ENCODE measurements at places on chromosomes 4 and X.

- H3K27ac ChIP-seq = no peak overlapping the region
- H3K36me3 ChIP-seq = no peaks in the 10 kb centered on the region
- no peak for DNase-seq
- H3K4me3 ChIP-seq = no peak overlapping the region
- peaks cover 27% of the 10 kb centered on the region for H3K4me1 ChIP-seq
Observed at GRCh38 chr4:89322671-89323070, 15.1 kb upstream of the GPRIN3 start.

GRCh38 chrX:18994713-18995112 is 10.8 kb upstream of the PHKA2 start:
- H3K27ac ChIP-seq = no peak overlapping the region
- no peak for DNase-seq
- H3K4me1 ChIP-seq = no peaks in the 10 kb centered on the region
- H3K27me3 ChIP-seq = no peaks in the 10 kb centered on the region
- H3K4me3 ChIP-seq = no peak overlapping the region

DNA sequence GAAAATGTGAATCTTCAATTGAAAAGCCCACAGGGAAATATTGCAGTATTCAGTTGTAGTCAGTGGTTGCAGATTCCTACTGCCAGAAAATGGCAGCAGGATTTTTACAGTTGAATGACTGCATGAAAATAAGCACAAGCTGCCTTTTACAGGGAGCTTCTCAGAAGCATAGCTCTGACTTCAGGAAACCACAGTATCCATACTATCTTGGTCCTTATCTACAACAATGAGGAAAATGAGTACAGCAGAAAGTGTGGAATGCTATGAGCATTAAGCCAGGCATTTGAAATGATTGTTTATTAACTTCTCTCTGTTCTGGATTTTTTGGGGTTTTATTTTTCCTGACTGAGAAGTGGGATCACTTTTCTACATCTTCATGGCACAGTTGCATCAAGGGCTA is 34.6 kb upstream of the PRRG1 start:
- no peaks in the 10 kb centered on the region for H3K4me1 ChIP-seq
- no peak overlapping the region for H3K27ac ChIP-seq
- no peak overlapping the region for H3K4me3 ChIP-seq

DNA sequence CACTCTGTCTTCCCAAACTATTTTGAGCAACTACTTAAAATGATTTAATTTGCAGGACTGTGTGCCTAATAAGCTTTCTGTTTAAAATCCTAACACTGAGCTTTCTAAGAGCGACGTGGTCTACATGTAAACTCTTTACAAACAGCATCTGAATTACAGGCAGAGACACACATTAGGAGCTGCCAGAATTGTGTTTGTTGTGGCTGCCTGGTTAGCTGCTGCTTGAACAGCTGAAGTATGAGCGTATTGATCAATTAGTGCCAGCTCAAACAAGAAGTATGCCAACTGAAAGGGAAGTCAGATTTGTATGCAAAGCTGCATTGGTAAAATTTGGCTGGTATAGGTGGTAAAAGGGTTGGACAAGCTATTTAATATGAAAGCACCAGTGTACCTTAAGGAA is 384.4 kb downstream of the PCDH7 start:
- DNase-seq = no peak
- H3K36me3 ChIP-seq = no peaks in the 10 kb centered on the region
- H3K27me3 ChIP-seq = no peaks in the 10 kb centered on the region
- no peak overlapping the region for H3K27ac ChIP-seq

GRCh38 chr4:76690011-76690905 is 207.7 kb downstream of the SOWAHB start:
- H3K36me3 ChIP-seq = no peaks in the 10 kb centered on the region
- peaks cover 12% of the 10 kb centered on the region for H3K4me1 ChIP-seq
- peak overlapping the region; percentile 54 for H3K4me3 ChIP-seq
- peak overlapping the region; percentile 65 for H3K27ac ChIP-seq
- no peak for DNase-seq

DNA sequence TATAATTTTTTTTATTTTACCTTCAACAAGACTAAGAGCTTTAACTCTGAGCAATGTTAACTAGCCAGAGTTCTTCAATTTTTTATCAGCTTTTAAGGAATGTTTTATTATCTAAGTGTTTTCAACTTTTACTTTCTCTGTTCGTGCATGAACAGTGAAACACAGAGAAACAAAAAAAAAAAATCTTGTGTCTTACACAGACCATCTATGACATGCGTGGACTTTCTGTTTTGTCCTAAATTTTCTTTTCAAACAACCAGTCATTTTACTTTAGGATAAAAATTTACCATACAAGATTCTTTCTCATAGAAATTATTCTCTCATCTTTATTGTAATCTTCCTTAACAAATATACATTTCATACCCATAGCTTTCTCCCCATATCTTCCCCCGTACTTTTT is 731.9 kb upstream of the PCDH10 start:
- no peaks in the 10 kb centered on the region for H3K36me3 ChIP-seq
- H3K27me3 ChIP-seq = no peaks in the 10 kb centered on the region
- DNase-seq = no peak
- no peak overlapping the region for H3K4me3 ChIP-seq

DNA sequence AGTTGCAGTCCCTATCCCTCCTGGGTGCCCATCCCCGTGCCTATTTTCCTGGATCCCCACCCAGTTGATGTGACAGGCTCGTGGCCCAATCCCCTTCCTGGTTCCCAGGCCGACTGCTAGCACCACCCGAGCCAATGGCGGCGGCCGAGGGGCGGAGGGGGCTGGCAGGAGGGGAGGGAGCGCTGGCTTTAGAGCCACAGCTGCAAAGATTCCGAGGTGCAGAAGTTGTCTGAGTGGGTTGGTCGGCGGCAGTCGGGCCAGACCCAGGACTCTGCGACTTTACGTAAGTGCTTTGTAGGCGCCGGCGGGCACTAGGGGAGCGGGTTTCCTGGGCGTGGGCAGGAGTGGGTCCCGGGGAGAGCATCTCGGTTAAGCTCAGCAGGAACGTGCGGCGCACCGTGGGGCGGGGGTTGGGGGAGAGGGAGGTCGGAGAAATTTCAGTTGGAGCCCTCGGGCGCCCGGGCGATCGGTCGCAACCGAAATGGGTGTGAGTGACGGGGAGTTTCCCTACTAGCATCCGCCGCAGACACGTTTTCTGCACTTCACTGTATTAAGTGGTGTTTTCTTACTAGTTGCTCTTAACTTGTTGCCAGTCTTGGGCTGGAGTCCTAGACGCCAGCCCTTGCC is at the start of gene PLS3:
Gene PLS3, plus strand, starts transcription at position 197 of the 627 bp plus-strand sequence. CDS start 49,077 bp downstream, outside the sequence.
- peak within 1 kb of the TSS; percentile 57 for H3K4me3 ChIP-seq
- no peak within 1 kb of the TSS for H3K27ac ChIP-seq
- peaks cover 23% of the 10 kb centered on the region for H3K27me3 ChIP-seq
- no peaks in the 10 kb centered on the region for H3K4me1 ChIP-seq

GRCh38 chr4:20831746-20832145 is 131.5 kb downstream of the PACRGL start:
- no peak overlapping the region for H3K27ac ChIP-seq
- H3K36me3 ChIP-seq = no peaks in the 10 kb centered on the region
- no peaks in the 10 kb centered on the region for H3K4me1 ChIP-seq
- no peak overlapping the region for H3K4me3 ChIP-seq
- DNase-seq = no peak

- no peak for DNase-seq
- H3K36me3 ChIP-seq = no peaks in the 10 kb centered on the region
- no peak overlapping the region for H3K27ac ChIP-seq
Observed at GRCh38 chr4:161653697-161654096, 510.1 kb downstream of the FSTL5 start.

GRCh38 chrX:81779701-81780100 is 577.8 kb downstream of the SH3BGRL start:
- H3K27me3 ChIP-seq = no peaks in the 10 kb centered on the region
- DNase-seq = no peak
- H3K27ac ChIP-seq = no peak overlapping the region
- H3K4me3 ChIP-seq = no peak overlapping the region
- H3K36me3 ChIP-seq = no peaks in the 10 kb centered on the region

GRCh38 chr4:127623797-127624083 is 9.0 kb upstream of the INTU start:
- H3K36me3 ChIP-seq = no peaks in the 10 kb centered on the region
- peak; percentile 42 for DNase-seq
- peaks cover 42% of the 10 kb centered on the region for H3K27me3 ChIP-seq
- H3K27ac ChIP-seq = no peak overlapping the region

- no peak overlapping the region for H3K27ac ChIP-seq
- peaks cover 4% of the 10 kb centered on the region for H3K27me3 ChIP-seq
- H3K36me3 ChIP-seq = no peaks in the 10 kb centered on the region
- DNase-seq = no peak
- H3K4me1 ChIP-seq = no peaks in the 10 kb centered on the region
- no peak overlapping the region for H3K4me3 ChIP-seq
Observed at GRCh38 chr4:120725639-120726580, 196.6 kb downstream of the PRDM5 start.

GRCh38 chrX:9873952-9874351 is 87.7 kb downstream of the SHROOM2 start:
- DNase-seq = peak; percentile 62
- no peak overlapping the region for H3K27ac ChIP-seq
- H3K27me3 ChIP-seq = peaks cover 8% of the 10 kb centered on the region
- no peak overlapping the region for H3K4me3 ChIP-seq
- H3K36me3 ChIP-seq = no peaks in the 10 kb centered on the region

DNA sequence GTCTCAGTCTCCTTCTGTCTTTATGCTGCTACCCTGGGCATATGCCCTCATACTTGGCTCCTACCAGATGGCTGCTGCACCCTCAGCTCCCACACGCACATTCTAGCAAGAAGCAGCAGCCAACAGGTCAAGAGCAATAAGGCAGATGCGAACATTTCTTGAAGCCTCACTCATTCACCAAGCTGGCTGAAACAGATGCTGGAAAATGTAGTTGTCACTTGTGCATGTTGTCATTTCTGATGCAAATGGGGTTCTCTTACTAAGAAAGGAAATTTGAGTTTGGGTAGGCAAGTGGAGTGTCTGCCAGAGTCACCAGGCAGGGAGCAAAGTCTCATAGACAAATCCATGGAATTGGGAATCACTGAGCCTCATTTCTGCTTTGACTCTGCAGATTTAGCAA is 57.4 kb upstream of the SORBS2 start:
- no peaks in the 10 kb centered on the region for H3K36me3 ChIP-seq
- H3K4me1 ChIP-seq = no peaks in the 10 kb centered on the region
- H3K27me3 ChIP-seq = peaks cover 2% of the 10 kb centered on the region

- DNase-seq = no peak
- H3K36me3 ChIP-seq = no peaks in the 10 kb centered on the region
- H3K4me3 ChIP-seq = no peak overlapping the region
Observed at GRCh38 chr4:60562334-60562733, 637.8 kb upstream of the ADGRL3 start.

GRCh38 chr4:48337731-48338130 is 3.6 kb upstream of the SLAIN2 start:
- no peak overlapping the region for H3K4me3 ChIP-seq
- peaks cover 2% of the 10 kb centered on the region for H3K27me3 ChIP-seq
- peak overlapping the region; percentile 12 for H3K27ac ChIP-seq
- no peak for DNase-seq

- DNase-seq = no peak
- H3K27me3 ChIP-seq = peaks cover 4% of the 10 kb centered on the region
- no peak overlapping the region for H3K27ac ChIP-seq
- no peaks in the 10 kb centered on the region for H3K4me1 ChIP-seq
- no peaks in the 10 kb centered on the region for H3K36me3 ChIP-seq
- H3K4me3 ChIP-seq = no peak overlapping the region
Observed at GRCh38 chrX:115226929-115227328, 7.0 kb downstream of the LRCH2 start.

DNA sequence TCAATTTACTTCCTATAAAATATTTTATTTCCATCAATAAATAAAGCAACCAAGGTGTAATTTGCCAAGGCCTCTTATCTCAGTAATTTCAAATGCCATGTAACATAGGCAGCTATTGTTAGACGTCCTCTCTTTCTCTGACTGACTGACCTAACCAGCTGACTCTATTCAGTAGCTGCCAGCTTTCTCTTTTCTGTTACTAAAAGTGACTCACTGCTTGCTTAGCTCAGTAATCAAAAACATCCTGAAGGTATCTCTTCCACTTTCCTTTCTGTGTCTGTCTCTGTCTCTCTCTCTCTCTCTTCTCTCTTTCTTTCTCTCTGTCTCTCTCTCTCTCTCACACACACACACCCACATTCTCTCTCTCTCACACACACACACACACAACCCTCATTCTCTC is 134.2 kb downstream of the SPOCK3 start:
- no peaks in the 10 kb centered on the region for H3K36me3 ChIP-seq
- H3K4me3 ChIP-seq = no peak overlapping the region
- H3K4me1 ChIP-seq = no peaks in the 10 kb centered on the region
- no peak for DNase-seq
- no peaks in the 10 kb centered on the region for H3K27me3 ChIP-seq

DNA sequence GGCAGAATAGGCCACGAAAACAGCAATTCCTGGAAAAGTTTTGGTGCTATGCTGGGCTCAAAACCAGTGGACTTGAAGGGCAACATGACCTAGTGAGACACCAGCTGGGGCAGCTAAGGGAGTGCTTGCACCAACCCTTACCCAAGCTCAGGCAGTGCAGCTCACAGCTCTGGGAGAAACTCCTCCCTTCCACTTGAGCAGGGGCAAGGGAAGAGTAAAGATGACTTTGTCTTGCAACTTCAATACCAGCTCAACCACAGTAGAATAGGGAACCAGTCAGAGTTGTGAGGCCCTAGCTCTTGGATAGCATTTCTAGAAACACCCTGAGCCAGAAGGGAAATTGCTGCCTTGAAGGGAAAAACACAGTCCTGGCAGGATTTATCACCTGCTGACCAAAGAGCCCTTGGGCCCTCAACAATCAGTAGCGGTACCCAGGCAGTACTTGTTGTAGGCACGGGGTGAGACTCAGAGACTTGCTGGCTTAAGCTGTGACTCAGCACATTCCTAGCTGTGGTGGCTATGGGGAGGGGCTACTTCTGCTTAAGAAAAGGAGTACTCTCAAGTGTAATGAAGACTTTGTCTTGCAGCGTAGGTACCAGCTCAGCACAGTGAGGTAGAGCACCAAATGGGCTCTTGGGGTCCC is 19.7 kb upstream of the ABCG2 start:
- peaks cover 8% of the 10 kb centered on the region for H3K27me3 ChIP-seq
- H3K4me3 ChIP-seq = no peak overlapping the region
- no peaks in the 10 kb centered on the region for H3K36me3 ChIP-seq
- no peak for DNase-seq

DNA sequence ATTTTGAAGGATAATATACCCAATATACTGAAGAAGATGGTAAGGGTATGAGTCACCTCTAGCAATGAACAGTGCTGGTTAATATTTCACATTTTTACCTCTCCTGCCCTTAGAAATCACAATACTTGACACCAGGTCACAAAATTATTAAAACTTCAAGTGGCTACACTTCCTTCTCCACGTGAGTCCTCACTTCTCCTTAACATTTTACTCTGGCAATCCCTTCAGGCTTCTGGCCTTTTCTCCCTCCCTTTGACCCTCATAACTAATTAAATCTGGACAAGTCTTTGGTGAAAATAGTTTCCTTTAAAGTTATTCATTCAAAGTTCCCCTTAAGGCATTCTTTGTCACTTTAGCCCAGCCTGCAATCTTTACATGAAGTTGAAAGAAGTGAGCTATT is 190.4 kb downstream of the UNC5C start:
- H3K27me3 ChIP-seq = no peaks in the 10 kb centered on the region
- DNase-seq = no peak
- H3K4me3 ChIP-seq = no peak overlapping the region
- H3K36me3 ChIP-seq = no peaks in the 10 kb centered on the region

GRCh38 chrX:140071037-140071436 is 105.7 kb upstream of the CXorf66 start:
- no peaks in the 10 kb centered on the region for H3K27me3 ChIP-seq
- H3K27ac ChIP-seq = no peak overlapping the region
- H3K4me3 ChIP-seq = no peak overlapping the region
- no peaks in the 10 kb centered on the region for H3K36me3 ChIP-seq
- no peaks in the 10 kb centered on the region for H3K4me1 ChIP-seq
